ENCODE measurements at places on chromosomes 13 and 19.
A peak's percentile ranks its signal among the peaks of the same experiment; 100 is the strongest.

GRCh38 chr13:113452466-113452865 lies 822 bp downstream of the ADPRHL1 start:
- H3K36me3 ChIP-seq = no peaks in the 10 kb centered on the region
- no peak overlapping the region for H3K27ac ChIP-seq
- H3K4me3 ChIP-seq = no peak overlapping the region
- H3K27me3 ChIP-seq = no peaks in the 10 kb centered on the region
- no peak for DNase-seq
- no peaks in the 10 kb centered on the region for H3K4me1 ChIP-seq

- H3K36me3 ChIP-seq = no peaks in the 10 kb centered on the region
- H3K27ac ChIP-seq = no peak within 1 kb of the TSS
- peak; percentile 85 for DNase-seq
Measured at GRCh38 chr19:49057636-49058234, at the start of gene CGB7. CGB7 (minus strand) TSS chr19:49057749; CDS start chr19:49055375, 2,374 bp downstream.

- H3K27ac ChIP-seq = peak overlapping the region; percentile 91
- H3K27me3 ChIP-seq = no peaks in the 10 kb centered on the region
- peaks cover 24% of the 10 kb centered on the region for H3K4me1 ChIP-seq
- DNase-seq = peak; percentile 63
Measured at GRCh38 chr19:39407660-39408391, 1.2 kb downstream of the ZFP36 start.

DNA sequence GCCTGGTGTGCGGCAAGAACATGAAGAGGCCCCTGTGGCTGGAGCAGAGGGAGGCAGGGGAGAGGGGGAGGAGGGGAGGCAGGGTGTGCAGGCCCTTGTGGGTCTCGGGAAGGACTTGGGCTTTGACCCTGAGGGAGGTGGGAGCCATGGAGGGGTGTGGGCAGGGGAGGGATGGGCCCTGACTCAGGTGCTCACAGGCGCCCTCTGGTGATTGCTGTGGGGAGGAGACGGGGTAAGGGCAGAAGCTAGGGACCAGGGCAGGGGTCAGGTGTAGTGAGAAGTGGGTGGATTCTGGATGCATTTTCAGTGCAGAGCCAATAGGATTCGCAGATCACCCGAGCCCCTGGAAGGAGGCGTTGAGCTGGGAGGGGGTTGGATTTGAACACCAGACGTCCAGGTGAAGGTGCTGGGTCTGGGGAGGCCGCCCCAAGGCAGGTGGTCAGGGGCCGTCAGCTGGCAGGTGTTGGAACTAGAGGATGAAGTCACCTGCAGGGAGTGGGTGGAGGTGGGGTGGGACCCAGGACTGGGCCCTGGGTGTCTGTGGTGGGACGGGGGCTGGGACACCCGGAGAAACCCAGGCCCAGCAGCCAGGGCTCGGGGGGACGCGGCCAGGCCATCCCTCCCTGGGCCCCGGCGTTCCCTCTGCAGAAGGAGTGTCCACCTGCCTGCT lies 185.4 kb downstream of the KDM4B start:
- DNase-seq = peak; percentile 69
- H3K4me1 ChIP-seq = no peaks in the 10 kb centered on the region
- H3K27me3 ChIP-seq = no peaks in the 10 kb centered on the region
- no peak overlapping the region for H3K27ac ChIP-seq

DNA sequence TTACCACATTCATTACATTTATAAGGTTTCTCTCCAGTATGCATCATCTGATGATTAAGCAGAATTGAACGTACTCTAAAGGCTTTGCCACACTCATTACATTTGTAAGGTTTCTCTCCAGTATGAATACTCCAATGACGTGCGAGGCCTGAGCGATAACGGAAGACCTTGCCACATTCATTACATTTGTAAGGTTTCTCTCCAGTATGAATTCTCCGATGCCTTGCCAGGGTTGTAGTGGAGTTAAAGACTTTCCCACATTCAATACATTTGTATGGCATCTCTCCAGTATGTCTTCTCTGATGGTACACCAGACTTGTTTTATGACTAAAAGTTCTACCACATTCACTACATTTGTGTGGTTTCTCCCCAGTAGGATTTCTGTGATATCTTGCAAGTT lies 16.8 kb upstream of the ZNF432 start:
- no peak overlapping the region for H3K27ac ChIP-seq
- DNase-seq = no peak
- no peaks in the 10 kb centered on the region for H3K27me3 ChIP-seq
- peaks cover 23% of the 10 kb centered on the region for H3K36me3 ChIP-seq
- H3K4me1 ChIP-seq = no peaks in the 10 kb centered on the region
- H3K4me3 ChIP-seq = no peak overlapping the region

All from pancreas (tissue), 10 donors.